ENCODE measurements at places on chromosomes 12 and 14.
A peak's percentile ranks its signal among the peaks of the same experiment; 100 is the strongest.

DNA sequence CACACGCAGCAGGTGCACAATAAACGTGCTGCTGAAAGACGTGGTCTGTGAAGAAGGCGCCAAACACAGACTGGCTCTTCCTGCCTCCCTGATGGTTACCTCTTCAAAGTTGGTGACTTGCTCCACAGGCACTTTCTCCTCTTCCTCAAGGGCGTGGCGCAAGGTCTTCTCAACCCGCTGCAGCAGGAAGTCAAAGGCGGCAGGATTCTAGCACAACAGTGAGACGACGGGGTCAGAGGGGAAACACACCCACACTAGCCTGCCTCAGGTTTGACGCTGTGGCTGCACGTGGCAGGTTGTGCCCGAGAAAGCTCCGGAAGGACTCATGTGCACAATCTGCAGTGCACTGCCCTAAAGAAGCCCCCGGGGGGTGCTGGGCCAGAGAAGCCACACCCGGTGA, 15.0 kb downstream of the POLE start:
- DNase-seq: no peak

- no peak for DNase-seq
Measured at GRCh38 chr12:66013224-66013623, 117.3 kb downstream of the LLPH start.

GRCh38 chr12:88453323-88453722, 126.9 kb downstream of the KITLG start:
- peak; percentile 37 for DNase-seq

GRCh38 chr12:70774055-70774454, 136.8 kb upstream of the PTPRB start:
- DNase-seq: peak; percentile 93

DNA sequence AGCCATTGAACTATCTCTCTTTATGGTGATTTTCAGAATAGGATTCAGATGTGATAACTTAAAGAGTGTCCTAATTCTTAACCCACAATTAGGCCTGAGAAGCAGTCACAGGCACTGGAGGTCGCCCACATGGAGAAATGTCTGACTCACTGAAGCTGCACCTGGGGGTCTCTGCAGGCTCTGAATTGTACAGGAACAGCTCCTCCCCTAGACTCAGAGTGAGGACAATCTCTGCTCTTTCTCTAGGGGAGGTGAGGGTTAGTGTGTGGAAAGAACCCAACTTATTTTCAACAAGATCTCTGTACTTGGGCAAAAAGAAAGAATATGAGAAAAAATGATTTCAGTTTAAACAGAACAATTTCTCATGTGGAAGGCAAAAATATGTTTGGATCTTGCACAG, 1124.6 kb downstream of the TMEM121 start:
- no peak for DNase-seq

DNA sequence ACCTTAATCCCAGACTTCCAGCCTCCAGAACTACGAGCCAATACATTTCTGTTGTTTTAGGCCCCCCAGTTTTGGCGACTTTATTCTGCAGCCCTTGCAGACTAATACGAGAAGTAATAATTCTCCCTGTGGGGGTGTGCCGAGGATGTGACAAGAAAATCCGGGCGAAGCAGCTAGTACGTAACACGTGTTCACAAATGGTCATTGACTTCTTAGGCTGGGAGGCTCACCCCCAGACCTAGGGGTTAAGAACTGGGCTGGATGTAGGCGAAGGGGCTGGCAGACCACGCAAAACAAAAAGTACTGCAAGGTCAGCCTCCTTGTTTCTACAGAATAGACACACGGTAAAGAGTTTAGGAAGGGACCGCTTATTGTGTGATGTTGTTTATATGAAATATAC, 69.8 kb upstream of the ESRRB start:
- DNase-seq: no peak

- DNase-seq: no peak
Measured at GRCh38 chr12:116915326-116915725, 4.6 kb downstream of the FBXW8 start.

DNA sequence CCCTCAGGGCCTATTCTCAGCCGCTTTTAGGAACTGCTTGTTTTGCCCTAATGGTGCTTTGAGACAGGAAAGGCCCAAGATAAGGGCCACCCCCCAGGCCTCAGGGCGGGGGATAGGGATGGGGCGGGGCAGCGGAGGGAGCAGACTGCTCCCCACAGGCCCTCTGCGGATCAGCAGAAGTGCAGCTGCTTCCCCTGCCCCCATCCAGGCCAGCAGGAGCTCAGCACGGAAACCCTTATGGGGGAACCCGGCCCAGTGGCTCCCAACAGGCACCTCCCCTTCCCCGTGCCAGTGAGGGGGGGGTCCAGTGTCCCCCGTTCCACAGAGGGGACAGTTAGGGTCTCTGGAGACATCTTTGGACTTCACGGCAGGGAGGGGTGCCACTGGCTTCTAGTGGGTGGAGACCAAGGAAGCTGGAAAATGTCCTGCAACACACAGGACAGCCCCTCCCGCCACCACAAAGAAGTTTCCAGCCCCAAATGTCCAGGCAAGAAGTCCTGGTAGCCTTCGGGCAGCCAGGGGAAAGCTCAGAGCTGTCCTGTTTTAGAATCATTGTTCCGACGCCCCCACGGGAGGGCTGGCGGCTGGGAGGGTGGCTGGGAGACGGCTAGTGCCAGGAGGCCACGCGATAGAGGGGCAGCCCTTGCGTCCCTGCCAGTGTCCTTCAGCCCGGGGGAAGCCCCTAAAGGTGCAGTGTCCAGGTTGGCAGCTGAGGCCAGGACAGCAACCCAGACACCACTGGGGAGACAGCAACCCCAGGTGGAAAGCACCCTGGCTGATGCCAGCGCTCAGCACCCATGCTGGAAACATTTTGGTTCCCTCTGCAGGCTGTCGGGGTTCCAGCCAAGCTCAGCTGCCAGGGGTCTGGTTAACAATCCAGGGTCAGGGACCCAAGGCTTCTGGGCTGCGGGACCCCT, 10.4 kb upstream of the GPR132 start:
- no peak for DNase-seq

GRCh38 chr14:40623643-40624042, 983.0 kb upstream of the LRFN5 start:
- DNase-seq: peak; percentile 21

GRCh38 chr14:101233808-101234207, 327.5 kb upstream of the DIO3 start:
- DNase-seq: no peak

- DNase-seq: no peak
Measured at GRCh38 chr12:5459051-5459782, 27.3 kb downstream of the NTF3 start.

DNA sequence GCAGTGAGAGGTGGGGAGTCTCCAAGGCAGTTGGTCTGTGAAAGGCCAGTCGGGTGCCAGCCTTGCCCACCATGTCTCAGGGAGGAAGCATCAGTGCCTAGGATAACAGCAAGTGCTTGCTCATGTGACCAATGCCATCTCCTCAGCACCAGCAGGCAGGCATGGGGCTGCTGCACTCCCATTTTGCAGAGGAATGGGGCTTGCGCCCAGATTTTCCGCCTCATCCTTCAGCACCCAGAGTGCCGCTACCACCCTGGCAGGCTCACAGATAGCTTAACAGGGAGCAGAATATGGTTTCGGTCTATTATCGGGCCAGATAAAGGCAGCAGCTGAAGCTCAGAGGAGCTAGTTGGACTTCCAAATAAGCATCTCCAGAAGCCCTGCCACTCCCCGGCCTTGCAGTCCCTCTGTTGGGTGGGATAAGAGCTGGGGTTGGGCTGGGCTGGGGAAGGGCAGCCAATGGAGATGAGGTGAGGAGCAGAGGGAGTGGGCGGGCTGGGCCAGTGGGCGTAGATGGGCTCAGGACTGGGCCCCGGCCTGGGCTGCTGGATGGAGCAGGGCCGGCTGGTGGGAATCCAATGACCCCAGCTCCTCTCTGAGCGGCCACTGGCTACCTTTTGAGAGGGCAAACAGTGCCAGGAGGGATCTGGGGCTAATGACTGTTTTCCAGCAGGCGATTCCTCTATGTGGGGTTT, 8.4 kb upstream of the KRT80 start:
- DNase-seq: no peak

GRCh38 chr12:25705261-25705660, 152.2 kb upstream of the LMNTD1 start:
- DNase-seq: no peak

- DNase-seq: no peak
Measured at GRCh38 chr12:53564278-53564677, 57.0 kb upstream of the NPFF start.

DNA sequence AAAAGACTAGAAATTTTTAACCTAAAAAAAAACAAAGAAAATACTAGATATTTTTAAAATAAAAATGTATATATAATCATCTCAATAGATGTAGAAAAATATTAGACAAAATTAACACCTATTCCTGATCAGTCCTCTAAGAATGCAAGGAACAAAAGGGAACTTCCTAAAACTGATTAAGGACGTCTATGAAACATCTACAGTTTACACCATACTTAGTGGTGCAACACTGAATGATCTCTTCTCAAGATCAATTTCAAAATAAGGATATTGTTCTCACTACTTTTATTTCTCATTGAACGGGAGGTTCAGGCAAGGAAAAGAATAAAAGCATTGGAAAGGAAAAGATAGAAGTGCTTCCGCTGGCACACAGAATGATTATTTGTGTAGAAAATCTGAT, 16.0 kb downstream of the OLR1 start:
- no peak for DNase-seq

DNA sequence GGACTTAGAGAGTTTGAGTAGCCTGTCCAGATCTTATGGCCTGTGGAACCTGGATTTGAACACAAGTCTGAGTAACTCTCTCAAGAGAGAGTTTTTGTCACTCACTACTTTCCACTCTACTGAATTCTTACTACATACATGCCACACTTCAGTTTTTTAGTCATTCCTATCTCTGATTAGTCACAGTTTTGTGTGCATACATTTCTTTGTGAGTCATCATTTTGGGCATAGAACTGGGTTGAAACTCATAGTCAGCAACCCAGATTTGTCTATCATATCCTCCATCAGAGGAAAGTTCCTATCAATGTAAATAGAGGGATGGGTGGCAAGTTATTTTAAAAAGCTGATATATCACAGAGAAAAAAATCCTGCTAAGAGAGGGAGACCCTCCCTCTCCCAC, 42.9 kb downstream of the FLRT2 start:
- peak; percentile 70 for DNase-seq

- DNase-seq: no peak
Measured at GRCh38 chr12:100867639-100868393, 73.2 kb downstream of the ANO4 start.
